Activated CD4-positive, alpha-beta T cell treated with anti-CD3 and anti-CD28 coated beads, Interleukin-2, Interleukin-4, amounts not matched to agents 100 ng/mL and 50 ng/mL, durations not matched to agents 16 hours and 8 hours (primary cell): ENCODE measurements at places on chromosomes 2 and 18.

GRCh38 chr2:38064801-38065501 lies 11.0 kb downstream of the CYP1B1 start:
- no peak for DNase-seq

GRCh38 chr2:9965119-9965822 lies 13.8 kb downstream of the GRHL1 start:
- peak; percentile 40 for DNase-seq

GRCh38 chr2:240140511-240140910 lies at the start of gene OTOS:
OTOS (minus strand) TSS chr2:240140658; CDS start chr2:240140326, 332 bp downstream.
- DNase-seq = no peak

GRCh38 chr2:227455200-227455599 lies 16.8 kb upstream of the AGFG1 start:
- DNase-seq = no peak

- DNase-seq = no peak
Observed at GRCh38 chr18:78596794-78597345, 382.7 kb upstream of the SALL3 start.

DNA sequence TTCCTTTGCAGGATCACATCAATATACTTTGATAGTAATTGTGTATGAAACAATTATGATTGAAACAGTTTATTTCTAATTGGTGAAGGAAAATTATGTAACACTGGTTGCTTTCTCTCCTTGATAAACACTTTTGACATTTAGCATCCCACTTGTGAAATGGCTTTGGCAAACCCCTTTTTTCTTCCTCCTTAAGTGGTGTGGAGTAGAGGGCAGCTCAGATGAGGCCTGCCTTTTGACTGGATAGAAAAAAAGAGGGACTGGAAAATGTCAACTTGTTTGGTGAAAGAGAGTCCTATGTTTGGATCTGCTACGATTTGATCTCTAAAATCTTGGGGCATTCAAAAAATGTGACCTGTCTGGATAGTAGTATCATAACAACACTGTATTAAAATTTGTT lies 318.3 kb downstream of the MEIS1 start:
- DNase-seq = no peak

GRCh38 chr18:50306944-50307343 lies 19.5 kb upstream of the CXXC1 start:
- no peak for DNase-seq

- DNase-seq = no peak
Observed at GRCh38 chr2:118641711-118642110, 205.7 kb downstream of the EN1 start.

- no peak for DNase-seq
Observed at GRCh38 chr2:203688798-203689197, 17.6 kb upstream of the CD28 start.

DNA sequence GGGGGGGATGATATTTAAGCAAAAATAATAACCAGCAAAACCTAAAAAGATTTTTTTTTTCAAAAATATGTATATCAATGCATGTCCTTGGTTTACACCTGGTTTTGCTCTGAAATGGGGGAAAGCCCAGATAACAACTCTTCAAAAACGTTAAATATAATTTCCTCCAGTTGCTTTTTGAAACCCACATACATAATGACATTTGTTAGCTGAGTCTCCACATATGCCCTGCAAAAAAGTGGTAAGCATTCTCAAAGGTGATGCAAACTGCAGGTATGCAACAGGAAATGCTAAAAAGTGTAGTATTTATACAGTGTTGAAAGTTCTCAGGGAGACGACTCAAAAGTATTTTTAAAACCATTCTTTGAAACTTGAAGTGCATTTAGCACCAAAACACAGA lies 258.6 kb downstream of the ZEB2 start:
- no peak for DNase-seq

GRCh38 chr2:86562485-86562921 lies 740 bp downstream of the CHMP3 start:
- no peak for DNase-seq

DNA sequence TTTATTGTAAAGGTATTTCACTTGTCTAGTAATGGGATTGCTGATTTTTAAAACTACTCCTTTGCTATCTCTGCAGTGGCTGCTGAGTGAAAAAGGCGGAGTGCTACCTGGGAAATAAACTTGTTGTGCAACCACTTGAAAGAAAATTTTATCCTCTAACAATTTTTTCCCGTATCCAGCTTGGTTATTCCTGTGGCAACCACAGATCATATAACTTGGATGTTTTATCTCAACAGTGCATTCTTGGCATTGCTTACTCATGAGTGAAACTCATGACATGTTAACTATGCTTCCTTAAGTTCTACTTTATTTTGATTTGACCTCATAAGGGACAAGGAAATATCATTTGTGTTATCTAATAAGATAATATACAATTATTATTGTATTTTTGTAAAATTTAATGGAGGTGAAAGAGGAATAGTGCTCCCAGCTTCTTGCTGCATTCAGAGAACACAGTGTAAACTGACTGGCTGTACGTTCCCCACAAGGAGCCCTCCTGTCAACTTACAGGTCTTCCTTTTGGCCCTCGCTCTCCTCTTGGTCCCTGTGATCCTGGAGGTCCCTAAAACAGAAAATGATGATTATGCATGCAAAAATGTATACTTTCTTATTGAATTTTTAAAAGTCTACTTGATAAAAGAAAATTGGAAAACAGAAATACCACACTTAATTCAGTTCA lies 82.7 kb downstream of the COL5A2 start:
- DNase-seq = no peak

DNA sequence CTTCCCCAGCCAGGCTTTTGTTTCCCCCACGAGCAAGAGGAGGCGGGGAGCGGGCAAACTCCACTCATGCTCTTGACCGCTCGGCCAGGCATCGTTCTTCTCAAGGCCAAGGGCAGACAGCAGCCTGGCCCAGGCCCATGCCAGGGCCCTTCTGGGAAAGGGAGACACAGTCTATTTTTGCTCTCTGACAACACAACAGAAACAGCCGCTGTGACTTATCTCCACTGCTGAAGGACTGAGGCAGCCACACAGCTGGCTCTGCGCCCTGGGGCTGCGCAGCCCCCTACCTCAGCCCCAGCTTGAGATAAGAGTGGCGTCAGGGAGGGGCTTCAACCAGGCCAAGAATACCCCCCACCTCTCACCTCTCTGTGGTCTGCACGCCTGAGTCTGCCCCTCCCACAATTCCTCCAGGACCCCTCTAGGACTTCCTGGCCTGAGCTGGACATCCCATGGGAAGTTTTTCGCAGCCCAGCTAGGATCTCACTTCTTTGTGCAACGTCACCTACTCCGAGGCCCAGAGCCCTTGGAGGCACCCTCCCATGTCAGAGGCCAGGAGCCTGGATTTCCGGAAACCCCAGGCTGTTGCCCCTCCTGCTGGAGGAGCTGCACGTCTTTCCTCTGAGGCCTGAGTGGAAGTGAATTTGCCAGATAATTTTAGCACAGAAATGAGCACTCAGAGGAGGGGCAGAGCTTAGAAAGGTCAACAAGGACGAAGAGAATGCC lies 118.9 kb upstream of the OTOS start:
- no peak for DNase-seq

- no peak for DNase-seq
Observed at GRCh38 chr18:42048158-42048557, 93.1 kb downstream of the PIK3C3 start.

DNA sequence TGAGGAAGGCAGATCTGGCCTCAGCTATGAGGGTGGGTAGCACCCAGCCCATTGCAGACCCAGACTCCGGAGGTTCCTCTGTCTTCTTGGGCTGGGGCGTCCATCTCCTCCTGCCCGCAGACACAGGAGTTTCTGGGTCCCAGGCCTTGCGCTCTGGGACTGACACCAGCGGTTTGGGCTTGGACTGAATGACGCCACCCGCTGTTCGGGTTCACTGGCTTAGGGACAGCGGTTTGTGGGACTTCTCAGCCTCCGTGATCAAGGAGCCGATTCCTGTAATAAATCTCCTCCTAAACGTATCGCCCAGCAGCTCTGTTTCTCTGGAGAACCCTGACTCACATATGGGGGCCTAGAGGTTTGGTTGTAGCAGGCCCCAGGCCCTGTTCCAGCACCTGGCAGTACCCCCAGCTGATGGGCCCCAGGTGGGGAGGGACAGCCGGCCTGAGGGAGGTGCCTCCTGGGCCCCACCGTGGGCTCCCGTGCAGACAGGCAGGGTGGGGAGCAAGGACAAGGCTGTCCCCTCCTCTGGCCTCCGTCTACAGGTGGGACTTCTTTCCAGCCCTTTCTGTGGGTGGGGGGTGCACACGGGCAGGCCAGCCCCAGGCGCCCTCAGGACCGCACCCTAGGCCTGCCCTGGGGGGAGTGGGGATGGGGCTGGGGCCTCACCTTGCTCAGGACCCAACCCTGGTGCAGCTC lies 4.5 kb upstream of the AQP12A start:
- no peak for DNase-seq

- no peak for DNase-seq
Observed at GRCh38 chr2:152251811-152252210, 76.2 kb upstream of the STAM2 start.

DNA sequence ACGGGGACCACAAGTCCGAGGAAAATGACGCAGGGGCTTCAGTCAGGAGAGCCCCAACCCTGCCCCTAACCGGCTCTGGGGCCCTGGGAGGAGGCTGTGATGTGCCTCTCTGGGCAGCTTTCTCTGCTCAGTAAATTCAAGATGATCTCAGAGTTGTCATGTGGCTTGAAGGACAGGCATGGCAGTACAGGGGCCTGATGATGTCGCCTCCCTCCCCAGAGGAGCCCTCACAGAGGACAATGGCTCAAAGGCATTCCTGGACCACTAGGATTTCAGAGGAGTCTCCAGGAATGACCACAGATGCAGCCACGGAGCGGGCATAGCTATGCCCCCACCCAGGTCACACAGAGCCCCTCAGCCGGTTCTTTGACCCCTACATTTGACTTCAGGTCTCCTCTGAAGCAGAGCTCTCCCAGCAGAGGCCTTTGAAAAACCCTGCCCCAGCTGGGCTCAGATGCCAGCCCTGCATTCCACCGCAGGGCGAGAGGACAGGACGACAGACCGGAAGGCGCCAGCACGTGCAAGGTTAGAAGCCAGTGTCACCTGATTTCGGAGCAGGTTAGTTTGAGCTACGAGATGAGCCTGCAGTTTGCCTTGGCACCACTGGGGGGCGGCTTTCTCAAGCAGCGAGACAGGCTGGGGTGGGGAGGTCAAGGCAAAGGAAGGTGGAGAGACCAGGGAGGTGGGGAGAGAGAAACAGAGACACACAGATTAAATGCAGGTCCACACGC lies 39.2 kb downstream of the BIN1 start:
- peak; percentile 76 for DNase-seq

DNA sequence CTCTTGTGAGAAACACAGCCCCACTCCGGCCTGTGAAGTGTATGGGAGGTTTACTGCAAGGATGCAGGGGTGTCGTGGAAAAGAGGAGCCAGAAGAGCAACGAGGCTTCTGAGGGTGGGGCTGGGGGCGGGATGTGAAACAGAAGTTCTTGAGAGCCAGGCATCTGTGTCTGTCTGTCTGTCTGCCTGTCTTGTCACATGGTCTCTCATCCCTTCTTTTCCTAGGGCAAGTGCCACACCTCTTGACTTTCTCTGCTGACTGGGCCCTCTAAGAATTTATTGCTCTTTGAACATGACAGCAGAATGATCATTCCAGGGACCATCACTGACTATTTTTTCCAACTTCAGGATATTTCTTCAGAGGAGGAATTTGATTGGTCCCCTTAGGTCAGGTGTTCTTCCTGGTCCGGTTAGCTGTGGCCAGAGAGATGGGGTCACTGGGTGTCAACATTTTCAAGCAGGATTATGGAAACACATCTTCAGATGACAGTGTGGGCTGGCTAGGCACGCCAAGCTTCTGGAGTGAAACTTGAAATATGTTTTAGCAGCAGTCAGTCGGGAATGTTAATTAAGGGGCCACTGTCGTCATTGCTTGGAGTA lies 131.0 kb downstream of the FHOD3 start:
- DNase-seq = no peak

GRCh38 chr2:204538182-204539018 lies 6.9 kb upstream of the PARD3B start:
- DNase-seq = no peak

DNA sequence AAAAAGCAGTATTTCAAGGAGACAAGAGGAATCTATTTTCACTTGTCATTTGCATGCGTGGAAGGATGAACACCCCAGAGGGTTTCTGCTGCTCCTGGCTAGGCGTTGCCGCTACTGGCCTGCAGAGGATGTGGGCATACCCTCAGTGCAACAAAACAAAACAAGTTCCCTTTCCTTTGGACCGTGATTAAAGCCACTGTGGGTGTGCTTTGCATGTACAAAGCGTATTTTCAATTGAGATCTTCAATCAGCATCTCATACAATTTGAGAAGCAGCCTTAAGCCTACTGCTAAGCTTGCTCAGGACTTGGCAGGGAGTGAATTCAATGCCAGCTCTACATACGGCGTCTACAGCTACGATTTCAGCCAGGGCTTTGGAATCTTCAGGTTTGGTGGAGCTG lies 298.4 kb downstream of the LPIN1 start:
- DNase-seq = no peak

- no peak for DNase-seq
Observed at GRCh38 chr18:42401131-42401673, 446.2 kb downstream of the PIK3C3 start.

DNA sequence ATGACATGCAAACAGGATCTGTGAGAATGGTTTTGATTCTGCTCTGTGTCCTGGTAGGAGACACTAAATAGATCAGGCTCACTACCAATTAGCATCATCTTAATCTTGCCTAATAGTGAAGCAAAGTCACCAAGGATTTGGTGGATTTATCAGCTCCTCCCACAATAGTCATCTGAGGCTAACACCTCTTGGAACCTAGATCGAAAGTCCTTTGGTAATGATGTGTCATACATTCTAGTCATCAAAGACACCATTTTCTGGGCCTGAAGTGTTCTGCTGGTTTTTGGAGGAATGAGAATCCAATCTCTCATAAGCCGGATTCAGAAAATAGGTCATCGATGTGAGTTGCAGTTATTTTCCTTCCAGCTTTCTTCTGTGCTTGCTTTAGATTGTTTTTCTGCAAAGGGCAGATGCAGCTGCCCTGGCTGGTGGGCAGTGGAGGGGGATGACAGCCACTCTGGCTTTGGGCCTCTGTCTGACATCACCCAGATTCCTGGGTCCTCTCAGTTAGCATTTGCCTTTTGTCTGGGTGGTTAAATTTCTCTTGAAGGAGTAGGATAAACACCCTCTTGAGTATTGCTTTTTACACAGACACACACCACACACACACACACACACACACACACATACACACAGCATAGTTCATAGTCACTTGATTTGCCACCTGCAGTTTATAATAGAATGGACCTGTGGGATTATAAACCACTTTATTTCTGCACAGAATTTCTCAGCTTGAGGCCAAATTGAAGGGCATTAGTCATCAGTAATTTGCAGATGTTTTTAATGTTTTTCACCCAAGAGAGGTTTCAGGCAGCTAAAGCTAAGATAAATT lies at the start of gene MYO3B:
MYO3B (plus strand) TSS at position 198 of the 832 bp plus-strand sequence; CDS start at position 339, 141 bp downstream.
- peak; percentile 67 for DNase-seq

GRCh38 chr2:23050388-23050787 lies 334.6 kb upstream of the KLHL29 start:
- DNase-seq = no peak

DNA sequence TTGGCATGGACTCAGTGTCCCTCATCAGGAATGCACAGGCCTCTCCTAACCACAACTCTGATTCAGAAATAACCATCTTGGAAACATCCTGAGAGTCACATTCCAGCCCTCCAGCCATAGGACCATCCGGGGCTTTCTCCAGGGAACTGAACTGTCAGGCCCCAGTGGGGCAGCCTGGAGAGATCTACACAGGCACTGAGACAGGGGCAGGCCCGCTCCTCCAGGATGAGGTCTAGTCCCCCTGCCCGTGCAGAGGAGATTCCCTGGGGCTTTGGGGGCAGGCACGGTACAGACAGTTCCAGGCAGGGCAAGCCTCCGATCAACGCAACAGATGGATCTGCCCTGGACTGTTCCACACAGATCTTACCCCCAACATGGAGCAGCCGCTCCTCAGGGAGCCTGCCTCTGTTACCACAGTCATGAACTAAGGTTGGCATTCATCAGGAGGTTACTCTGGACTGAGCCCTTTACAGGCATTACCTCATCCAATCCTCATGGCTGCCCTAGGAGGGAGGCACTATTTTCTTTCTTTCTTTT lies 12.0 kb downstream of the KCNK3 start:
- no peak for DNase-seq
